ENCODE measurements at places on chromosomes 3 and 15. TPM values are rescaled to one million over a fixed set of nuclear protein-coding genes. Genes with fewer than 3 reads are reported as not detected.

CCDC50 gene
- 144 TPM for total RNA-seq

CYP1A1 gene
- 1.3 TPM for total RNA-seq

GRCh38 chr3:4395448-4395847 lies 71.6 kb downstream of the SUMF1 start:
- no peak overlapping the region for H3K4me3 ChIP-seq
- H3K36me3 ChIP-seq: peaks cover 46% of the 10 kb centered on the region
- H3K27ac ChIP-seq: no peak overlapping the region
- H3K27me3 ChIP-seq: no peaks in the 10 kb centered on the region
- no peak for DNase-seq

DNA sequence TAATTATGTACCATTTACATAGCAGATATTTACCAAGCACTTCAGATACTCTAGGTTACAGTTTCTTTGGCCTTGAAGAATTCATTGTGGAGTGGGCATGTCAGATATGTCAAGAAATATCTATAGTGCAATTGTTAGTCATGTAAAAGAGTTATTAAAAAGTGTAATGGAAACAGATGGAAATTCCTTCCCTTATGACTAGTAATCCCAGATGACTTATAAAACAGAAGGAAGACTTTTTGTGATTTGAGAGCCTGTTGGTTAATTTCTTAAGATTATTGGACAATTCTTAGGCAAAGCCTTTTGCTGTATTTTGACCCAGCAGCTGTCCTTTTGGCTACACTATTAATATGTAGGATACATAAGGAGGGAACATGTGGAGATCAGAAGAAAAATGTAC lies 708.9 kb upstream of the NECTIN3 start:
- no peak for DNase-seq
- no peak overlapping the region for H3K27ac ChIP-seq
- no peaks in the 10 kb centered on the region for H3K27me3 ChIP-seq
- H3K4me3 ChIP-seq: no peak overlapping the region

GRCh38 chr3:24519368-24520100 lies 24.9 kb upstream of the THRB start:
- peaks cover 25% of the 10 kb centered on the region for H3K4me1 ChIP-seq
- H3K36me3 ChIP-seq: no peaks in the 10 kb centered on the region
- H3K27ac ChIP-seq: no peak overlapping the region
- DNase-seq: no peak
- peaks cover 33% of the 10 kb centered on the region for H3K27me3 ChIP-seq

- H3K36me3 ChIP-seq: peaks cover 10% of the 10 kb centered on the region
- no peaks in the 10 kb centered on the region for H3K4me1 ChIP-seq
- no peak overlapping the region for H3K4me3 ChIP-seq
These were observed 52.8 kb downstream of the CDIN1 start for GRCh38 chr15:36632226-36632625.

DNA sequence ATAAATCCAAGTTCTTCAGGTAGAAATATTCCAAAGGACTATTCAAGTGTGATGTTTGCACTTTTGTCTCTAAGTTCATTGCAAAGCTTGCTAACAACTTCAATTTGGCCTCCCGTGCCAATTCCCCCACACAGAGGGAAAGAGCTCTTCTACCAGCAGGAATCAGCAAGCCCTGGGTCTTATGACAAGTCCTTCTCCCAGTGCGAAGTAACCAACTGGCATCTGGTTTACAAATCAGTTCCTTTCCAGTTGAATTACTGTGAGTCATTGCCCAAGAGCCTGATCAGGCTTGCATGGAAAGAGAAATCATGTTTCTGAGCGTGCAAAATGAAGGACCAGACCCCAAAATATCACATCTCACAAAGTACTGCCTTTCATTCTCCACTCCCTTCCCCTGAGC lies 62.7 kb upstream of the SLCO3A1 start:
- DNase-seq: no peak
- no peak overlapping the region for H3K27ac ChIP-seq
- H3K27me3 ChIP-seq: peaks cover 5% of the 10 kb centered on the region
- no peaks in the 10 kb centered on the region for H3K36me3 ChIP-seq
- no peaks in the 10 kb centered on the region for H3K4me1 ChIP-seq

DUOXA2 gene
- not detected for total RNA-seq

- no peak for DNase-seq
- no peak overlapping the region for H3K27ac ChIP-seq
- no peaks in the 10 kb centered on the region for H3K4me1 ChIP-seq
- peaks cover 2% of the 10 kb centered on the region for H3K27me3 ChIP-seq
- H3K4me3 ChIP-seq: no peak overlapping the region
- H3K36me3 ChIP-seq: no peaks in the 10 kb centered on the region
These were observed 37.4 kb upstream of the ITGA11 start for GRCh38 chr15:68469162-68470048.

FYTTD1 gene
- 84.2 TPM for total RNA-seq

- H3K4me3 ChIP-seq: no peak overlapping the region
- H3K4me1 ChIP-seq: no peaks in the 10 kb centered on the region
- H3K36me3 ChIP-seq: no peaks in the 10 kb centered on the region
These were observed 187.2 kb downstream of the CADPS start for GRCh38 chr3:62688050-62688449.

DNA sequence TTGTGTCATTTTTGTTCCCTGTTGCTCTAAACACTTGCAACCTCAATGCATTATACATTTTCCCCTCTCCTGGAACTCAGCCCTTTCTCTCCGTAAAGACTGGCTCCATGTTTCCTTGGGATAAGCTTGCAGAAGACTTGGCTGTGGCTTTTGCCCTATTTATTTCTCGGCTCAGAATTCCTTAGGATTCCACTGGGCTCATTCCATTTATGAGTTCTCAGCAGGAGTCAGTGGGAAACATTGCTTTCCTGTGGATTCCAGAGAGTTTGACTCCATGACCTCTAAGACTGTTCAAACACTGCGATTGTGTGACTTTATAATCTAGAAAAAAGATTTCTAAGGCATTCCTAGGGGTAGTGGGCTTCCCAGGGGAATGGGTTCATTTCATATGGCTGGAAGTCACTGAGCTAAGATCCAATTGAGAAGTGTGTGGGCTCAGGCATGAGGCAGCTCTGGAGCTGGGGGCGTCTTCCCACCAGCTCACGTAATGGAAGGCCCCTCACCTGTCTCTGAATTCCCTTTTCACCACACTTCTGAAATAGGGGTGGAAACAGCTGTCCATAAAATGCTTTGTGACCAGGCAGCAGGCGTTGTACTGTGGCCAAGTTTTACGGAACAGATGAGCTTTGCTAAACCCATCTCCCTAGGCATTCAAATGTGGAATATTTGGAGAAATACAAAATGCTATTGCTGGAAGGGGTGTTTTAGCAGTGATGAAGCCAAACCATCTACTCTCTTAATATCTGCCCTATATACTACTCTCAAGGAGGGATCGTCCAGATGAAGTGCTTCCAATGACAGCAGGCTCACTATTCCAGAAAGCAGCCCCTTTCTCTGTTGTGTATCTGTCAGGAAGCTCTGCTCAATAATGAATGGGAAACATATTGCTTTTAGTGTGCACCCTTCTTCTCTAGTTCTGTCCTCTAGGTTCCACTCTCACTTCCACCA lies 91.8 kb upstream of the BCL6 start:
- H3K27ac ChIP-seq: no peak overlapping the region
- H3K4me1 ChIP-seq: no peaks in the 10 kb centered on the region
- H3K27me3 ChIP-seq: peaks cover 7% of the 10 kb centered on the region
- DNase-seq: no peak

P2RY13 gene
- total RNA-seq: 0.33 TPM

TRIM71 gene
- not detected for total RNA-seq

- no peak overlapping the region for H3K27ac ChIP-seq
- H3K4me1 ChIP-seq: no peaks in the 10 kb centered on the region
- no peaks in the 10 kb centered on the region for H3K27me3 ChIP-seq
- no peaks in the 10 kb centered on the region for H3K36me3 ChIP-seq
These were observed 24.4 kb downstream of the DCBLD2 start for GRCh38 chr3:98877132-98877531.

- no peak for DNase-seq
- no peak overlapping the region for H3K27ac ChIP-seq
- H3K4me1 ChIP-seq: peaks cover 3% of the 10 kb centered on the region
- H3K27me3 ChIP-seq: peaks cover 29% of the 10 kb centered on the region
- no peak overlapping the region for H3K4me3 ChIP-seq
These were observed 29.4 kb upstream of the MCCC1 start for GRCh38 chr3:183128709-183129108.

TUSC7 gene
- not detected for total RNA-seq

GADL1 gene
- not detected for total RNA-seq

DNA sequence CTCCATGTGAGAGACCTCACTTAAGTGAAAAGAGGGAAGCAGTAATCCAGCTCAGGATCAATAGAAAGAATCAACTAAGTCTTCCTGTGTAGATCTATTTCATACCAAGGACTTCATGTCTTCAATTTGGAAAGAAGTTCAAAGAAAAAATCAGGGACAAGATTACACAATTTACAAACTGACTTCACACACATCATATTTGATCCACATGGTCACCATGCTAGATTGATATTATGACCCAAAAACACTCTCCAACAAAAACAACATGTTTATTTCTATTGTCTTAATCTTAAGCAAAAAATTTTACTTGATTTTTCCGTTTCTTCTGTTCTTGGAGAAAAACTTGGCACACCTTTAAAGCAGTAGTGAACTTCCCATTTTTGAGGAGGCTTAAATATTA lies 76.3 kb downstream of the THBS1 start:
- H3K27ac ChIP-seq: no peak overlapping the region
- no peaks in the 10 kb centered on the region for H3K4me1 ChIP-seq
- no peak overlapping the region for H3K4me3 ChIP-seq
- no peaks in the 10 kb centered on the region for H3K36me3 ChIP-seq
- DNase-seq: no peak
- peaks cover 9% of the 10 kb centered on the region for H3K27me3 ChIP-seq

All from activated B cell treated with CpG ODN at 0.5 μM for 24 hours (primary cell).